ENCODE measurements at places on chromosomes 12 and 14.

GRCh38 chr12:89945123-89945522, 236.5 kb upstream of the ATP2B1 start:
- ATAC-seq = no peak

- no peak for ATAC-seq
Measured at GRCh38 chr14:60645126-60645741, 4.0 kb downstream of the SIX1 start.

- no peak for ATAC-seq
Measured at GRCh38 chr14:64987438-64987767, 708 bp downstream of the FNTB start.

- no peak for ATAC-seq
Measured at GRCh38 chr12:27345376-27345775, 12.7 kb downstream of the BMAL2 start.

All from motor neuron (in vitro differentiated cells).